Activated CD4-positive, alpha-beta T cell treated with anti-CD3 and anti-CD28 coated beads, Interleukin-10, Interleukin-2, amounts not matched to agents 100 ng/mL and 50 ng/mL, durations not matched to agents 16 hours and 8 hours (primary cell): ENCODE measurements at places on chromosomes 5 and 9.

DNA sequence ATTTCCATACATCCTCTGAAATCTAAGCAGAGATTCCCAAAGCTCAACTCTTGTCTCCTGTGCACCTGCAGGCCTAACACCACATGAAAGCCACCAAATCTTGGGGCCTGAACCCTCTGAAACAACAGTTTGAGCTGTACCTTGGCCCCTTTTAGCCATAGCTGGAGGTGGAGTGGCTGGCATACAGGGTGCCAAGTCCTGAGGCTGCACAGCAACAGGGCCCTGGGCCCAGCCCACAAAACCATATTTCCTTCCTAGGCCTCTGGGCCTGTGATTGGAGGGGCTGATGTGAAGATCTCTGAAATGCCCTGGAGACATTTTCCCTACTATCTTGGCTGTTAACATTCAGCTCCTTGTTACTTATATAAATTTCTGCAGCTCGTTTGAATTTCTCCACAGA, 26.5 kb downstream of the DOCK2 start:
- DNase-seq = no peak

DNA sequence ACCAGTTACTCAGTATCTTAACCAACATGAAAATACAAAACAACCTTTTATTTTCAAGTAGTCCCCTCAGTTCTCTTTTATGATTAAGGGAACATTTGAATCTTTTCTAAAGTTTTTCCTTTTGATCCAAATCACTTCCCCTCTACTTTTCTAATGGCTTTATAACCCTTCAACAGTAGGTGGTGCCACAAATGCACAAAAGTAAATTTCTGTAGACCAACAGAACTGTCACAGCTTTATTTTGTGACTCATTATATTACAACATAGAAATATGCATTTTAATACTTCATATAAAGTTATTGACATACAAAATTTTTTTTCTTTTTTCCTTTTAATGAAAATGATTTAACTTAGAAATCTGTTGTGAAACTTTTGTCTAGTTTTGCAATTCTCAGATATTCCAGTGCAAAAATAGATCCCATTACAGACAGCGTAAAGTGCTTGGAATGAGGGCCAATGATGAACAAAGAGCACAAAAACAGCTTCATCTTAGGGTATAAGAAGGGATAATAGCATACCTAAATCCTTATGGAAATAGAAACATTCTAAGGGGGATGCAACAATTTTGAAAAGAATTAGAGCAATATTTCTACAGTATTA, 17.0 kb downstream of the NIPSNAP3B start:
- DNase-seq = peak; percentile 15

DNA sequence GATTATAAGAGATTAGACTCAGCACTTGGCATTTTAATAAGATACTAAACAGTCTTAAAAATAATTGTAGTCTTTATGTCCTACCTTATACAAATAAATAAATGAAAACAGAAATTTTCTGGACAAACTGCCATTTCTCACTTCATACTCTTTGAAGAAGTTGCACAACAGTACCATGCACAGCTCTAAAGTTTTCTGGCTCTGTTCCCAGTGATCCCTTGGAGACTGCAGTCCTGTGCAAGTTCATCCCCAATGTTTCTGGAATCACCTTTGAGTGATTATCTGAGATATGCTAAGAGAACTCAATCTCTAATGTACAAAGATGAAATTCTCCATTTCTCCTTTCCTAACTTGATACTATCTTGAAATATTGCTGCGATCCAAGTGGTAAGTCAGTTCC, 330.4 kb upstream of the EDIL3 start:
- DNase-seq = no peak

GRCh38 chr9:89668216-89668865, 63.5 kb downstream of the GADD45G start:
- no peak for DNase-seq

- DNase-seq = no peak
Observed at GRCh38 chr5:65144136-65144871, 337.4 kb downstream of the ADAMTS6 start.

DNA sequence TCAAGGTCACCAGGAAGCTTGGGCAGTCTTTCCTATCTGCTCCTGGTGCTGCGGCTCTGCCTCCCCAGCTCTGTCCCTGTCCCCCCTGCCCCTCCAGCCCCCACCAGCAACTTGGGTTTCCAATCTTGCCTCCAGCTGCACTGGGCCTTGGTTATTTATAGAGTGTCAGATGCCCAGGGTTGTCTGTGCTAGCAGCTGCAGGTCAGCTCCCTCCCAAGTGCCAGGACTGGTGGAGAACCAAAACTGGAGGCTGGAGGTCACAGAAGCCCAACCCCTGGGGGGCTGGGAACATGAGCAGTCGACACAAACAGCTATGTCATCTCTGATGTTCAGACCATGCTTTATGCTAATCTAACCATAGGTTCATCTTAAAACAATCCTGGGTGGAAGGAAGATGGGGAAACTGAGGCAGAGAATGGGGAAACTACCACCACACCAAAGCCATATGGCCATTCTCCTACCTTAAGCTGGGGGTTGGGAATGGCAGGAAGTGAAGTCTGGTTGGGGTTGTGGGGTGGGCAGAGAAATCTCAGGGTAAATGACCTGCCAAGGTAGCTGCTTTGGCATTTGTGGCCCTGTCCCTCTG, 1.7 kb downstream of the TPM2 start:
- DNase-seq = no peak
